ENCODE measurements at places on chromosomes 11 and 22.

DNA sequence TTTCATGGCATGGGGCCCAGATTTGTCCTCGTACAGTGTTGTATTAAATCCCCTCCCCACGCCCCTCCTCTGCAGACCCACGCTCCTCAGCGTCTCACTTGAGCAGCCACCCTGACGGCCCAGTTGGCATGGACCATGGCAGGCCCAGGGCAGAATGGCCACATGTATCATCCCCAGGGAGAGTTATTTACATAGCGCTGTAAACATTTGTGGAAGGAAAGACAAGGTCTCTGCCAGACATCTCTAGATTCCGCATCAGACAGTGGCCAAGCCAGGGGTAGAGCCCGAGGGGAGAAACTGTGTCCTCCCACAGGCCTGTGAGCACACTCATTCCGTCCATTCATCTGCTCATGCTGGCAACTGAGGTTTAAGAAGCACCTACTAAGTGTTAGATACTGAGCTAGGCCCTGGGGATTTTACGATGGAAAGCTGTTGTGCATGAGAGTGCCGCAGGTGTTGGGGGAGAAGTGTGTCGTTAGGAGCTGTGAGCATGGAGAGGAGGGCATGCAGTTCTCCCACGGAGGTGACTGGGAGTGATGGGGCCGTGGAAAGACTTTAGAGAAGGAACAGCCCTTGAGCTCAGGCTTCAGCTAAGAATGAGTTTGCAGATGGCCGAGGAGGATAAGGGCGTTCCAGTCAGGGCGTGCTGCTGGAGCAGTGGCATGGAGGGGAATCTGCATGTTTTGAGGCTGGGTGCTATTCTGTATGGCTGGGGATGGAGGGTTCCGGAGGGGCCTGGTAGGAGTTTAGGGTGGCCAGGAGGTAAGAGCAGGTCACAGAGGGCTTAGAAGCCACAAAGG lies 94.9 kb downstream of the GRIK4 start:
- DNase-seq: no peak

DNA sequence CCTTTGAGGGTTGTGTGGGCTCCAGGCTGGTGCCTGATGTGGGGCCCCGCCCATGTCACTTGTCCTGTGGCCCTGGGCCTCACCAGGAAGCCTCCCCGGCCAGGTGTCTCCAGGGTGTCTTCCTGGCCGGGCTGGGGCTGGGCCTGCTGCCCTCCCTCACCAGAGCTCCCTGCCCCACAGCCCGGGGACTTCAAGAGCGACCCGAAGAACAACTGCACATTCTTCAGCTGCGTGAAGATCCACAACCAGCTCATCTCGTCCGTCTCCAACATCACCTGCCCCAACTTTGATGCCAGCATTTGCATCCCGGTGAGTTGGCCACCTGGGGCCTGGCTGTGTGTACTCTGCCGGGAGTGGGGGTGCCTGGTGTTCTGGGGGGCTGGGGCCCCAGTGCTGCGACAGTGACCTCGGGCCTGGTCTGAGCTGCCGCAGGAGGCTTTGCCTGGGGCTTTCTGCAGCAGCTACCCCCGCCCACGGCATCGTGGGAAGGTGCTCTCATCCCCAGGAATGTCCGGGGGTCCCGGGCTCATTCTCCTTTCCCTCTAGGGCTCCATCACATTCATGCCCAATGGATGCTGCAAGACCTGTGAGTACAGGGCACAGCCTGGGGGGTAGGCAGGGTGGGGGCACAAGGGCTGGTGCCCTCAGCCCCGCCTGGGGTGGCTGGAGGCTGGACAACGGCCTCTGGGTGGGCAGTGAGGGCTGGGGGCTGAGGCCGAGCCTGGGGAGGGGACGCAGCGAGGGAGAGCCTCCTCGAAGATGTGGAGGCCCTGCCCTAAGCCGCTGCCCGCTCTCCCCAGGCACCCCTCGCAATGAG lies 34.6 kb downstream of the MUC2 start:
- DNase-seq: no peak

DNA sequence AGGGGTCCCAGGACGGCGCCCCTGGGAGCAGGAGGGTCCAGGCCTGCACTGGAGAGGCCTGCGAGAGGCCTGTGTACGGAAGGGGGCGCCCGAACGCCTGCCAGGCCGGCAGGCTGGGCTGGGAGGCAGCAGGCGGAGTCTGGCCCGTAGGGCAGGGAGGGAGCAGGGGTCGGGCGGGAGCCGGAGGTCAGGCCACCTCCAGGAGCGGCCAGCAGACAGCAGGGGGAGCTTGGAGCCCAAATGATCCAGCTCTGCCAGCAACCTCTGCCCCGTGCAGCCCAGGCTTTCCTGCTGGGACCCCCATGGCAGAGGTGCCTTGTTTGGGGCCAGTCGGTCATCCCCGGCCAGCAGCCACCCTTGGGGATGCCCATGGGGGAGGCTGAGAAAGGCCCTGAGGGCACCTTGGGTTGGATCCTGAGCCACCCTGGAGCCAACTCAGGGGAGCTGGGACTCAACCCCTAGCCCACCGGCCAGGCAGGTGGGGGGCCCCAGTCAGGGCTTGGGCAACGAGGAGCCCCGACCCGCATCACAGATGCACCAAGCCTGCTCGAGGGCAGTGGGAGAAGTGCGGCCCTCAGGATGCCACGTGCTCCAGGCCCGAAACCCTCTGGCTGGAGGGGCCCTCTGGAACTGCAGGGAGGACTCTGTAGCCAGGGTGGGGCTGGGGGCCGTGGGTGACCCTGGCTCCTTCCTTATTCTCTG lies 9.6 kb upstream of the SYT8 start:
- peak; percentile 32 for DNase-seq

GRCh38 chr22:45615364-45615763 lies 56.3 kb upstream of the ATXN10 start:
- DNase-seq: no peak

DNA sequence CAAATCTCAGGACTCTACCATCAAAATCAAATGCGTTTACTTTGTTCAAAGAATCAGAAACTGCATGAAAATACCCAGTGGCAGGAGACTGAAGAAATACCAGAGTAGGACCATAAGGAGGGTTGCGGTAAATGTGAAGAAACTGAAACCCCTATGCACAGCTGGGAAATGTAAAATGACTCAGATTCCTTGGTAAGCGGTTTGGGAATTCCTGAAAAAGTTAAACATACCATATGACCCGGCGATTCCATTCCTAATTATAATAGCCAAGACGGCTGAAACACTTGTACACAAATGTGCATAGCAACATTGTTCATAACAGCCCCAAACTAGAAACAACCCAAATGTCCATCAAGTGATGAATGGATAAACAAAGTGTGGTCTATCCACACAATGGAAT lies 114.1 kb upstream of the GRAMD1B start:
- DNase-seq: no peak

DNA sequence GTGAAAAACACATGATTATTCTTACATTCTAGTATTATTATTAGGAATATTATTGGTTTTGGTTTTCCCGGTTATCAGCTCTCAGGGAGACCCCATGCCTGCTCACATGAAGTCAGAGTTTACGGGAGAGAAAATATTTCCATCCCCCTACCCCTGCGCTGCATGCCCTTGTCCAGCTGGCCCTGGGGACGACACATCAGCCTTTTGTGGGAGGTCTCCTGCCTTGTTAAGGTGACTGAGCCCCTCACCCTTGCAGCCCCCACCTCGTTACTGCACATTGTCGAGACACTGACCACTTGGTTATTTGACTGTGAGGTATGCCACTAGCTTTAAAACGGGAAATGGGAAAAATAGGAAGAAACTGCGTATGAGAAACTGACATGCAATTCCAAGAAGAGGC lies 63.0 kb downstream of the PARVG start:
- DNase-seq: no peak

DNA sequence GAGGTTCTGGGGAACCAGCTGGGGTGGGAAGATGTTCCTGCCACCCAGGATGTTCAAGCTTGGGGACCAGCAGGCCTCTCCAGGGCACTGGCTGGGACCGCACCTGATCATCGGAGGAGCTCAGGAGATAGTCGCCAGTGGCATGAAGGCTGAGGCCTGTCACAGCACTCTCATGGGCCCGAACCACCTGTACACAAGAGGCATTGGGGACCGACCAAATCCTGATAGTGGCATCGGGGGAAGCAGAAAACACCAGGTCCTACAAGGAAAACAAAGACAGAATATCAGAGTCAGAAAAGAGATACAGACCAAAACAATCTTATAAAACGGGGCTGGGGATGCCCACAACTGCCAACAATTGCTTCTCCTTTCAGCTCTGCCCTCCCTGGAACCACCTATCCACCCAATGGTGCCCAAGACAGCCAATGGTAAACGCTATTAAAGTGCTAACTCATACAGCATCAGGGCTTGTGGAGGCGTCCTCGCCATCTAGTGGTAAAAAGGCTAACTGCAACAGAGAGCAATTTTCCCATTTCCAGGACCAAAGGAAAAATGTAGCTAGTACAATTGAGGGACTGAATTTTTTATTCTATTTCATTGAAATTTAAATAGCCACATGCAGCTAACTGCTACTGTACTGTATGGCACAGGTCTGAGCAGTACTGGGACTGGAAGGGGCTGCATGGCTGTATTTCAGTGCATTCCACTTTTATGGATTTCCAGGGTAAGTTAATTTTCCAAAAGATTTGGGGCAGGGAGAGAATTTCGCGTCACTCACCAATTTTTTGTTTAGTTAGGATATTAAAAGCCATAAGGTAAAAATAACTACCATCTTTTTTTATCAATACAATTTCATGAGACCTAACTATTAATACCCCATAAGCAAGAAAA lies 7.1 kb downstream of the PRPF19 start:
- DNase-seq: peak; percentile 35

- no peak for DNase-seq
These were observed 11.8 kb downstream of the CDCA5 start for GRCh38 chr11:65071907-65072630.

- DNase-seq: no peak
These were observed 28.3 kb downstream of the MUC6 start for GRCh38 chr11:1008001-1008802.

GRCh38 chr11:47889714-47890441 lies 41.7 kb upstream of the NUP160 start:
- no peak for DNase-seq

GRCh38 chr11:132158696-132159095 lies 788.3 kb downstream of the NTM start:
- no peak for DNase-seq

DNA sequence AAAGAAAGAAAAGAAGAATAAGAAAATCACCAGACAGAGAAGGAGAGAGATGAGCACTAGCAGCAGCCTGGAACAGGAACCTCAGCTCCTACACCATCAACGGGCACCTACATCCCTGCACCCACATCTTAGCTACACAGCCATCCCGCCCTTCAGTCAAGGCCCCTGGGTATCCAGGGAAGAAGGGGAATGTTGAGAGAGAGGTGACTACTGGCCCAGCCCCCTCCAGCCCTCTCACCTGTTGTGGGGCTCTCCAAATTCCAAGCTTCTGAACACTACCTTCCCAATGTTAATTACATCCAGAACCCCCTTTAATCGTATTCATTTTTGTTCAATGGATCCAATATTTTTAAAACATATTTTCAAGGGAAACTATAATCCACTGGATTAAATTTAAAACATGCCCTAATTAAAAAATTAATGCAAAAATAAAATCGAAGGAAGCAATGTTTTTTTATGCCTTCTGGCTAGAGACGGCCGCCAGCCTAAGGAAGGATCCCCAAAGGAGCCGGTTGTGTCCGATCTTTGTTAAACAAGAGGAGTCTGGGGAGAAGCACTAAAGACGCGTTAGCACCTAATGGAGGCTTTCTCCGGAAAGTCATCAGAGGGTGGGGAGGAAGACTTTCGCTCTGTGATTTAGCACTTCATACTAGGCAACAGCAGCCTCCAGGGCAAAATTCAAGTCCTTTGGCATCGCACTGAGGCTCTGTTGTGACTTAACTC lies 9.5 kb downstream of the TPST2 start:
- DNase-seq: no peak

DNA sequence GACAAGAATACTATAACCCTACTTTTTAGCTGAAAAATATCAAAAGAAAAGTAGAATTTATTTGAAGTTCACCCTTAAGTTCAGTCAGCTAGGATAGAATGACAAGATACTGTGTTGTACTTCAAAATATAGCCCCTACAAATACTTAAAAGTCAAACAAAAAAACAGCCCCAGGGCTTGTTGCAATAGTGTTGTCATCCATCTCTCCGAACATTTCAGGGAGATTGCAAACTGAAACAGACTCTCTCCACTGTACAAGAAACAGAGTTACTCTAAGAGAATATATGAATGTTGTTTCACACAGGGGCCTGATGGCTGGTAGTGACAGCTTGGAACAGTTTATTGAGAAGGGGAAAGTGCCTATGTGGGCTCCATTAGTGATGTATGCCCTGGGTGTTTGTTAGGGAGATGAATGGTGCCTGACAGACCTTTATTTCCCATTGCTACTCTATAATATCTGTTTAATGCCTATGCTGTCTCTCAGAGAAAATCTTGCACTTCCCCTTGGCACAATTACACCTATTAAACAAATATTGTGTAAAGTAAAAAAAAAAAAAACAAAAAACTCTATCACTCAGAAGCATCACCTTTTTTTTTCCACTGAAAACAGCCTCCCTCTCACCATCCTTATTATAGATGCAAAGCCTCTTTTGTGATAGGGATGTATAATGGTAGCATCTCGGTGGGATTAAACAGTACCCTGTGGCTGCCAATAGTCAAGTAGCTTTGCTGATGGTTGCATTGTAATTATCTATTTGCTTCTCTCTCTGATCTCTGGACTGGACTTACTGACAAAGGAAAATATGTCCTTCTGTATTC lies 506.3 kb upstream of the LUZP2 start:
- peak; percentile 15 for DNase-seq

GRCh38 chr11:82747471-82747870 lies 13.8 kb upstream of the FAM181B start:
- DNase-seq: no peak

DNA sequence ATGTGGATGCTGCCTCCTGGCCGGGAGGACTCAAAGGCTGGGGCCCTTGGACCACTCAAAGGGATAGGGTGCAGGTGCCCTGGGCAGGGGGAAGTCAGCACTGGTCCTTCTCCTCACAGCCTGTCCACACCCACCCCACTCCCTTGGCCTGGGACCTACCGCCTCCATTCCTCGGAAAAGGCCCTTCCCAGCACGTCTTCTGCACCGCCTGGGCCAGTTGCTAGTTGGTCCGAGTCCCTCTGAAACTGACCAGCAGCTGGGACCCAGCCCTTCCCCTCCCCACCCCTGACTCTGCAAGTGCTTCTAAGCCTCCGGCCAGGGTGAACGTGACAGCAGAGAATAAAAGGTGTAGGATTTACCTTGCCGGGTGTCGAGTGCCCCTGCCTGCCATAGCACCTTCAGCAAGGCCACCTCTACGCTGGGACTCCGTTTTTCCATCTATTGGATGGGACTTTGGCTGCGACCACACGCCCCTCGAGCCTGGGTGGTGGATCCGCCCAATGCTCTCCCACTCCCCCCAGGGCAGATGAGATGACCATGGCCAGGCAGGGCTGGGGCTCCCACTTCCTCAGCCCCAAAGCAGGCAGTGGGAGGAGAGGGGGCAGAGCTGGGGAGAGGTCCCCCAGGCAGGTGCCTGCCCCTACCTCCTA lies 37.3 kb downstream of the OSBPL5 start:
- no peak for DNase-seq
